Esophagus mucosa (tissue), 1 donor: ENCODE measurements at places on chromosomes 4 and X. TPM values are rescaled to one million over a fixed set of nuclear protein-coding genes. Genes with fewer than 3 reads are reported as not detected.
A peak's percentile ranks its signal among the peaks of the same experiment; 100 is the strongest.

- ATAC-seq = no peak
Measured at GRCh38 chr4:117001077-117001476, 84.3 kb downstream of the TRAM1L1 start.

The RFC1 gene
- 30.5 TPM for total RNA-seq

GRCh38 chrX:19875050-19875431 lies 12.4 kb downstream of the SH3KBP1 start:
- ATAC-seq = peak; percentile 42

DNA sequence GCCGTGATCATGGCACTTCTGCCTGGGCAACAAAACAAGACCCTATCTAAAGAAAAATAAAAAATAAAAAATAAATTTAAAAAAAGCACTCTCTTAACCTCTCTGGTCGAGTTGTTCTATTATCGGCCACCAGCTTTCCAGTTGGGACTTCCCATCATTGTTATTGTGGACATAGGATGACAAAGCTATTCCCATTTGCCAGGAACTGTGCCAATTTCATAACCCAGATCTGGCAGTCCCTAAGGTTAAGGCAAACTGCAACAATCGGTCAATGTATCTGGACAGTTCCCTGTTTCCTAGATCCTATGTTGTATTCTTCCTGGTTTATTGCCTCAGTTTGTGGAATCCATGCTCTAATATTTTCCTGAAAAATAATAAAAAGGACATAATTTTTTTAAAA lies 17.8 kb upstream of the ANXA5 start:
- no peak for ATAC-seq

- ATAC-seq = no peak
Measured at GRCh38 chr4:102732678-102733077, 28.1 kb downstream of the MANBA start.

- ATAC-seq = peak; percentile 85
Measured at GRCh38 chr4:124642846-124643245, 69.7 kb downstream of the ANKRD50 start.

GRCh38 chr4:156949373-156949814 lies 22.2 kb downstream of the PDGFC start:
- peak; percentile 86 for ATAC-seq

DNA sequence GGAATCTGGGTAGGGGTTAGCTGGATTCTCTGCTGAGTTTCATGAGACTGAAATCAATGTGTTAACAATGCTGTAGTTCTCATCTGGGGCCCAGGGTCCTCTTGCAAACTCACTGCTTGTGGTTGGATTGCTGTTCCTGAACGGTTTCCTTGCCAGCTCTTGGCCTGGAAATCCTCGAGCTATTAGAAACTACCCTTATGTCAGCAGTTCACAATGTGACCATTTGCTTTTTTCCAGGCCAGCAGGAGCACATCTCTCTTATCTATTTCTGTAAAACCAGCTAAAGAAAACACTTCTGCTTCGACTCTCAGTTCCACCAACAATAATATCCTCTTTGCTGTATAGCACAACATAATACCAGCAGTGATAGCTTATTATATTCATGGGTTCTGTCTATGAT lies 140.1 kb upstream of the TRAM1L1 start:
- no peak for ATAC-seq

DNA sequence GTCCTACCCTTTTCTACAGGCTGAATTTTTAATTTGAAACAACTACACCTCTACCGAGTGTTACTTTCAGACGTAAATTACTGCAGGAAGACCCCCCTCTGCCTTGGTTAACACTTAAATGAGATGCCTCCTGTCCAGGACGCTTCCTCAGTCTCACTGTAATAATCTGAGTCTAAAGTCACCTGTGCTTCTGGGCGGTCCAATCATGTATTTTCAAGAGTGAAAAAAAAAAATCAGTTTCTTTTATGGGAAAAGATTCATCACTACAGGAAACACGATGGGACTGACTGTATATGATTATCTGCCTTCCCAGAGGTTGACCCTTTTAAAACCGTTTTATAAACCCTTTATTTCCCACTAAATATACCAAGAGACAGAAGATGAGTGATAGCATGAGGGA lies 776 bp downstream of the RBM47 start:
- peak; percentile 8 for ATAC-seq

GRCh38 chr4:89071311-89071710 lies 14.3 kb upstream of the FAM13A start:
- no peak for ATAC-seq

The DGKK gene
- not detected for total RNA-seq

DNA sequence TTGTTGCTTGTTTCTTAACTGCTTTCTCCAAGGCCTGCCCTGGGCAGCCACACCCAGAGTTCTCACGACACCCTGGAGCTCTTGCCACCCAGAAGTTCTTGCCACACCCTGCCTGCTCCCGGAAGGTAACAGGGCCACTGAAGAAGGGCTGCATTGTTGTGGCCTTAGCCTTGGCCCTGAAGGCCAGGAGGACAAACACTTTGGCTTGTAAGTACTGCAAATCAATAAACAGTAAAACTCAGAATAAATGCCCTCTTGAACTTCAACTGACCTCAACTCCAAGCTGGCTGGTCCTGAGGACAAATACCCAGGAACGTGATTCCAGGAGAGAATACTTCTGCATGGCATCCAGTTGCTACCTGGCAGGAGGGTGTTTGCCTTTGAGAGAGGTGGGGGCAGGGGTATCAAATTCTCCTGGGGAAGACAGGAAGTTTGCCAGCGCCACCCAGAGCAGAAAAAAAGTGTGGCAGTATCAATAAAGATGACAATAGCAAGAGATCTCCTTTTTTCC lies 54.1 kb downstream of the TLR10 start:
- peak; percentile 91 for ATAC-seq

The HTRA3 gene
- total RNA-seq = 1.0 TPM

The ALB gene
- total RNA-seq = 7.6 TPM

DNA sequence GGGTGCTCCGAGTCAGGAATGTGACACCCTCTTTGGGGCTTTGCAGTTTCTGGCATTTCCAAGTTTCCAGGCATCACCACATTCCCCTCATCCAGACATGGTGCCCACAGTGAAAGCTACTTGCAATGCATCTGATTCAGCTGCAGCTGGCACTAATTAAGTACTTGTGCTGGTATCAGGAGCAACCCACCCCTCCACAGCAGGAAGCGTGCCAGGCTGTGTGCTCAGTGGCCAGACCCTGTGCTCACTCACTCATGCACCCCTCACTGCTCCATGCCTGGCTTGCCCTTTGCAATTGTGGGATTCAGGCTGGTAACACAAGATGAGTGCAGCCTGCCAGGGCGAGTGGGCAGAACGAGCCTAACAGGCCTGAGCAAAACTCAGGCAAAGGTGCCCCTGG lies 271.2 kb downstream of the EPHA5 start:
- no peak for ATAC-seq

DNA sequence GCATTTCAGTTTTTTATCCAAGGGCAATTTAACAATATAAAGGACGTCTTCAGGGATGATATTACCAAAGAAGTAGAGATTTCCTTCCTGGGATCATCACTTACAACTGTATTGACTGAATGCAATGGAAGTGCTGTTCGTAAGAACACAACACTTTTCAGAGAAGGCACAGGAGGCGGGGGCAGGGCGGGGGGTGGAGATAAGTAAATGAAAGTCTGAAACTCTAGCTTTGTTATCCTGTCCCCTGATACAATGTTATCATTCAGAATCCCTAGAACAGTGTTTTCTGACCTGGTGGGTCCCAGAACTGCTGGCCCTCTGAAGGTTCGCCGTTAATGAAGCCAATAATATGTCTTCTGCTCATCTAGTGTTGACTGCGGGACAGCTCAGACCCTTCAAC lies 124.6 kb downstream of the NSUN7 start:
- ATAC-seq = no peak

GRCh38 chr4:1522606-1523005 lies 116.4 kb upstream of the NKX1-1 start:
- ATAC-seq = peak; percentile 28

DNA sequence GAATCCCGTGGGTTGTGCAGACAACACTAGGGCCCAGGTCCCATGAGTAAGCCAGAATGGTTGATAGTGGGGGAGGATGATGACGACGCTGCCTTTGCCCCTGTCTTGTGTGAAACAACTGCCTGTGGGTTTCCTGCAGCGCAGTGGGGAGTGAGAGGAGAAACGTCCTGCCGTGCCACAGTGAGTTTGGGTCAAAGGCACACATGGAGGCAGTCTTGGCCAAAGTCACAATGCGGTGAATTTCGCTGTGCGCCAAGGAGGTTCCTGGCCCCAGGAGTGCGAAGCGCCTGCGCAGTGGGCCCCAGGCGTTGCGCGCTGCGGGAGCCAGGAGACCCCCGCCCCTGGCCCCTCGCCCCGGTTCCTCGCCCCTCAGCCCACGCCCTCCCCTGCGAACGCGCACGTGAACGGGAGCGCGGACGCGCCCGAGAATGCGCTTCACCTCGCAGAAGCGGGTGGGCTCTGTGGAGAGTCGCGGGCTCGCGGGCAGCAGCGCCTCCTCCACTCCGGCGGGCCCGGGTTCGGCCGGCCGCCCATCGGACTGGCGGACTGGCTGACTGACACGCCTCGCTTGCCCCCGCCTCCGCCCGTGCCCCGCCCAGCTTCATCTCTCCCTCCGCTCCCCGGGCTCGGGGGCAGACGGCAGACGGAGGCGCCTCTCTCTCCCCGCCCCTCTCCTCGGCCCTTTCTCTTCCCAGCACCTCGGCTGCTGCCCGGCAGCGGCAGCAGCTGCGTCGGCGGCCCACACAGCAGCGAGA lies at the start of gene NUDT10:
TSS of gene NUDT10 (plus strand) at position 635 of the 755 bp plus-strand sequence. CDS start 144 bp downstream, outside the sequence.
- peak; percentile 41 for ATAC-seq

DNA sequence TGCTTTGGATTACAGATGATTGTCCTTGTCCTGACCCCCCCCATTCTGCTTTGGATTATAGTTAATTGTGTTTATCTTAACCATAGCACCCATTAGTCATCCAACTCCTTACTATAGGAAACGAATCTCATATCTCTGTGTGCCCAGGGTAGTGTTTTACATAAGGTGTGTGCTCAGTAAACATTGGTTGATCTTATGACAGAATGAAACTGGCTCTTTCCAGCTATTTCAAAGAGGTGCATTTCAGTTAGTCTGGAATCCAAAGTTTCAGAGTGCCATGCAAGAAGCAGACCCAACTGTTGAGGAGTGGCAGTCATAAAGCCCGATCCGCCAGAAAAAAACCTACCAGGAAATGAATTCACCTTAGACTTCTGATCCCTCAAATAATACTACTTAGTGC lies 14.7 kb downstream of the TRIM2 start:
- peak; percentile 55 for ATAC-seq

DNA sequence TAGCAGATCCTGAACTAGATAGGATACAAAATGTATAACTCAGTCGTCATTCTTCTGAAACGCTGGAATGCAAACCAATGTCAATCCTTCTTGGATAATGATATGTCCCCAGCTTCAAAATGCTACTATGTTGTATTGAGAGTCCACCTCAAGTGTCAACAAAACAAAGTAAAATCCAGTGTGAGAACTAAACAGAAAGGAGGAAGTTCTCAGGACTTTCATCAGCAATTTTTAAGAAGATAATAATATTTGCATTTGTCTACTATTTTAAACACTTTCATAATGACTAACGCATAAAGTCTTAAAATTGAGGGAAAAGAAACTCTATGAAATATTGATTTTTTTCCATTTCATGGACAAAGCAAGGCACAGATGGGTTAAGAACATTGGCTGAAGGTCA lies 36.3 kb downstream of the SOD3 start:
- ATAC-seq = no peak

GRCh38 chr4:43766648-43767047 lies 682.0 kb downstream of the KCTD8 start:
- ATAC-seq = no peak

DNA sequence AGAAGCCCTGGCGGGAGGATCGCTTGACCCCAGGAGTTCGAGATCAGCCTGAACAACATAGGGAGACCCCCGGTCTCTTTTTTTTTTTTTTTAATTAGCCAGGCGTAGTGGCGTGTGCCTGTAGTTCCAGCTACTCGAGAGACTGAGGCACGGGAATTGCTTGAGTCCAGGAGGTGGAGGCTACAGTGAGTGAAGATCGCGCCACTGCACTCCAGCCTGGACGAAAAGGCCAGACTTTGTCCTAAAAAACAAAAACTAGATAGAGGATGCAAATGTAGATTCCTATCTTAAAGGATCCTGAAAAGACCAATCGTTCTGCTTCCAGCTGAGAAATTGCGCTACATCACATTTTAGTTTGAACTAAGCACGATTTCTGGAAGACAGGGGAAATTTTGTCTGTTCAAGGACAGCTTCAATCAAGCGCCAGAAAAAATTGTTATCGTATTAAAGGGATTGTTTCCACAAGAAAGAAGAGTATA lies 627 bp upstream of the HSD17B11 start:
- no peak for ATAC-seq

- ATAC-seq = no peak
Measured at GRCh38 chr4:100823993-100824323, 306.1 kb upstream of the EMCN start.

DNA sequence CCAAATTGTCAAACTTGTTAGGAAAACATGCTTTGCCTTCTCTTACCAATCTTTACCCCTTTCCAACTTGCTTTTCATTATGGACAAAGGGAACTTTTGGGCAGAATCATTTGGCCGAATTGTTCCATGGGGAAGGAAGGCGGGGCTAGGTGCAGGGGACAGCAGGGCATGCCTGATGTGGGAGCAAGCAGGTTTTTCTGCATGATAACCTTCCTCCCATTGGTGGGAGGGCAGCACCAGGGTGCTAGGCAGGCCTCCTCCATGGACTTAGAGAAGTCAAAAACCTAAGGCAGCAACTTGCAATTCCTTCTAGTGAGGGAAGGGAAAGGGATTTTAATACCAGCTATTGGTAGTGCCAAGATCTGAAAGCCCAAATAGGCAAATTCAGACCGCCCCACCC lies 260.5 kb downstream of the MAPK10 start:
- no peak for ATAC-seq

- peak; percentile 41 for ATAC-seq
Measured at GRCh38 chrX:53445977-53446376, 11.8 kb upstream of the HSD17B10 start.

The ZCCHC4 gene
- total RNA-seq = 4.6 TPM

GRCh38 chr4:36316607-36317006 lies 35.2 kb downstream of the DTHD1 start:
- no peak for ATAC-seq

- peak; percentile 52 for ATAC-seq
Measured at GRCh38 chrX:37651921-37652452, 33.6 kb upstream of the XK start.

- ATAC-seq = peak; percentile 70
Measured at GRCh38 chrX:96685210-96686099, 813 bp downstream of the DIAPH2 start.
